ENCODE measurements at places on chromosomes 7 and 10.

DNA sequence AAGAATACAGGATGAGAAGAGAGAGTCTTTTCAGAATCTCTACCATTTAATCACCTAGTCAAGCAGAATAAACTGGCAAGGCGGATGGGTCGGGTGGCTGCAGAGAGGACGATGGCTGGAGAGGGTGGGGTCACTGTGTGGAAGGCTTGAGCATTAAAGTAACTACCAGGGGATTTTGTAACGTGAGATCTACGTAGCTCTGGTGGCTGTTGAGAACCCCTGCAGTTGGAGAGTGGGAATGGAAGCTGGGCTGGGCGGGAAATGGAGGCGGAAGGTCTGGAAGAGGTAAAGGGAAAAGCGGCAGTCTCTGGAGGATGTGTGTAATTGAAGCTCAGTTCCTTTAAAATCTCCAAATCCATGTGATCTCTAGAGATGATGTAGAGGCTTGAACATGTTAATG is 135.0 kb downstream of the GATA3 start:
- no peak for DNase-seq

DNA sequence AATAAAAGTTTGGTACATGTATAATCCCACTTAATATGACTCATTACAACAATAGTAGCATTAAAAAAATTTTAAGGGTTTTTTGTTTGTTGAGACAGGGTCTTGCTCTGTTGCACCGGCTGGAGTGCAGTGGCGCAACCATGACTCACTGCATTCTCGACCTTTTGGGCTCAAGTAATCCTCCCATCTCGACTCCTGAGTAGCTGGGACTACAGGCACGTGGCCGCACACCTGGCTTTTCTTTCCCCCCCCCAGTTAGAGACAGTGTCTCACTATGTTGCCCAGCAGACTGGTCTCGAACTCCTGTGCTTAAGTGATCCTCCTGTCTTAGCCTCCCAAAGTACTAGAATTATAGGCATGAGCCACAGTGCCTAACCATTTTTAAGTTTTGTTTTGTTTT is 40.7 kb downstream of the KMT2C start:
- peak; percentile 70 for DNase-seq

DNA sequence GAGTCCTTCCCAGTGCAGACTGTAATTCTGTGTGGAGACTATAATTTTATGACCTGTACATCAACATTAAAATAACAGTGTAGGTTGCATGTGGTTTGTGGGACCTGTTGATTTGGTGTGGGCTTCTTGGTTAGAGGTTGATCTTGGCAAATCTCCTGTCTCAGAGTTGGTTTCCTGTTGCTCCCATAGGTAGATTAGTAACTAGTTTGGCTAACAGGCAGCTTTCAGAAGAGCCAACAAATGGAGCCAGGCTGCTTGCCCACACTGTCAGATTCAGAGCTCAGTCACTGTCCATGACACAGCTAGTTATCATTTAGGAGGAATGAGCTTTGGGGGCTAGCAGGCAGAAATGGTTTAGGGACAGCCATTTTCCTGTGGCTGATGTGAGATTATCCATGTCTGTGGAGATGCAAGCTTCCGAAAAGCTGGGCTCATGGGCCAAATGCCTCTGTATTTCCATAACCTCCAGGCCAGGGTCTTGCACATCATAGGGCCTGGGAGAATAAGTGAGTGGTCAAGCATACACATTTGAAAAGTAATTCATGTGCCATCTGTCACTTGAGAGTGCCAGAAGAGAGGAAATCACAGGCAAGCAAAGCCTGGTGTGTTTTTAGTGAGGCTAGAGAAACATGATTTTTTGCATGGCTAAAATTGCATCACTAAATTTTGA is 33.4 kb downstream of the CCM2 start:
- DNase-seq = peak; percentile 38

DNA sequence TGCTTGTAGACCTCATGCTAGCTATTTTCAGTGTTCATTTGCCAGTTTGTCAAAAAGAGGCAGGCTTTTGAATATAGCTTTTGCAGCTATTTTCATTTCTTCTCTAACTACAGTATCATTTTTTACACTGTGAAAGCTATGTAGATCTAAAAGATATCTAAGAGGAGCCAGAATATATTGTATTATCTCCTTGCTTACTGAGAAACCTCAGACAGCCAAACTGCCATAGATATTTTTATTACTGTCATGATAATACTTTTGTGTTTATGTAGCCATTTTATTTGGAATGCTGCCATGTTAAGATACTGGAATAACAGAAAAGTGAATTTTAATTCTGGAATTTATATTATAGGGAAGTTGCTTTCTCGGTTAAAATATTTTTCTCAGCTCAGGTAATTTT is 37.2 kb downstream of the ANKIB1 start:
- DNase-seq = no peak

DNA sequence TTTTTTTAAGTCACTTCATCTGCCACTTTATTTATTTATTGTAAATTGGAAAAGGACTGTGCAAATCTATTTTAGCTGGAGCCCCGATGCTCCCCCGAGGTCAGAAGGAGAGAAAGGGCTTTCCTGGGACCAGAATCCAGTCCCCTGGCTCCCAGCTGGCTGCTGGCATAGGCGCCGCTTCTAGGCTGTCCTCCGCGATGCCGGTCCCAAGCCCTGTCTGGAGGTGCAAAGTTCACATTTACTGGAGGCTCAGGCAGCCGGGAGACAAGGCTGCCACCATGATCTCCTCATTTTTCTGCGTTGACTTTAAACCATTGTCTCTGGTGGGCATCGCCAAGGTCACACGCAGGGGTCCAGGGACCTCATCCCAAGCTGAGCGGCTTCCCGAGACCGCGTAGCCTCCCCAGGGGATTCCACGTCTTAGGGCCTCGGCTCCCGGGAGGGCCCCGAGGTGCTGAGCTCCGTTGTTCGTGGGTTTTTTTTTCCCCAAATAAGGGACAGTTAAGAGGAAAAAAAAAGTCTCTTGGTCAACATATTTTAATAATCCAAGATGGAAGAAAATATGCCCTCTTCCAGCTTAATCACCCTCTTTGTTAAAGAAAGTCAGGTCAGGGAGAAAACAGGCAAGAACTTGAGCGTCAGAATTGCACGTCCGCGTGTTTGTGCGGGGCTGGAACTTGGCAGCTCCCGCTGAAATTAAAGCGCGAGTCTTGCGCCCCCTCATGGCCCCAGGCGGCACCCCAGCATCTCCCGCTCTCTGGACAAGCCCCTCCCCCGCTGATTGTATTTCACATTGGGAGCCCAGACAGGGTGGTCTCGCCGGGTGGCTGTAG is 11.9 kb downstream of the RGR start:
- DNase-seq = no peak

- DNase-seq = no peak
Observed at GRCh38 chr7:55288070-55288824, 76.9 kb upstream of the LANCL2 start.

GRCh38 chr7:158759245-158759614 is 54.6 kb upstream of the NCAPG2 start:
- DNase-seq = no peak

- no peak for DNase-seq
Observed at GRCh38 chr7:104934665-104935064, 79.3 kb upstream of the KMT2E start.

GRCh38 chr7:99447943-99448342 is 9.2 kb downstream of the CPSF4 start:
- no peak for DNase-seq

GRCh38 chr10:93656155-93656554 is 43.8 kb downstream of the PDE6C start:
- DNase-seq = no peak

- no peak for DNase-seq
Observed at GRCh38 chr7:48841739-48842138, 82.6 kb upstream of the CDC14C start.

GRCh38 chr10:2529945-2530344 is 537.4 kb upstream of the PFKP start:
- no peak for DNase-seq

DNA sequence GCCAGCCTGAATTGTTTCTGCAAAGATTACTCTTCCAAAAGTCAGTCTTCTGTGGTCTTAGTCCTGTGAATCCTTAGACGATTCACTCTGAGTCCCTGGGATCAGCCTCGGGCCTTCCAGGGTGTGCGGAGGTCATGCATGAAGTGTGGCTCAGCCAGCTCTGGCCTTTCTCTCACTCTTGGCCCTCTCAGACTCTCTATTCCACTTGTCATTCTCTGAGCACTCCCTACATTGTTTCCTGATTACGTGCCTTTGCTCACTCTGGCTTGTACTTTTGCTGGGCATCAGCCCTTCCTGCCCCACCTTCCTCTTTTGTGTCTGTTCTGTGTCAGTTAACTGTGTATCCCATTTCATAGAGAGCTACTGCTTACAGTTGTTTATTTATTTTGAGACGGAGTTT is 36.0 kb downstream of the CCNY start:
- peak; percentile 90 for DNase-seq

DNA sequence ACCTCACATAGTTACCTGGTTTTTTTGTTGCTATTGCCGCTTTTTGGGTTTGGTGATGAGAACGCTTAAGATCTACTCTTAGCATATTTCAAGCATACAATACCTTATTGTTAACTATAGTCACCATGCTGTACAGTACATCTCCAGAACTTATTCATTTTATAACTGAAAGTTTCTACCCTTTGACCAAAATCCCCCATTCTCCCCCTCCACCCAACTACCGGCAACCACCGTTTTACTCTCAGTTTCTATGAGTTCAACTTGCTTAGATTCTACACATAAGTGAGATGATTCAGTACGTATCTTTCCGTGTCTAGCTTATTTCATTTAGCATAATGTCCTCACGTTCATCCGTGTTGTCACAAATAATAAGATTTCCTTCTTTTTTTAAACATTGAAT is 86.7 kb upstream of the IL6 start:
- DNase-seq = no peak

DNA sequence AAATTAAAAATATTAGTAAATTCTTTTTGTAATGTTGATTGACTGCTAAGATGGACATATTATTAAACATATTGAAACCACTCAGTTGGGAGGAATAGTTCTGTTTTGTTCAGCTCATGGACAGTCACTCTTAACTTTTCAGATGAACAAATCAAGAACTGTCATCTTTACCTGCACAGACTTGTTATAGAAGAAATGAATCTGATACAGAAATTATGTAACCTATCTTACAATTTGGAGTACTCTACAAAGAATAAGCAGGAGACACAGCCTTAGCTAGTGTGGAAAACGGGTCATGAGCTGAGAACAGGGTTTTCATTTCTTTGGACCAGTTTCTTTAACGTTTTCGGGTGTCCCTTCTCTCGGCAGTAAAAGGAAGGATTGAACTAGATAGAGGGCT is 1.2 kb upstream of the ANLN start:
- DNase-seq = peak; percentile 36

DNA sequence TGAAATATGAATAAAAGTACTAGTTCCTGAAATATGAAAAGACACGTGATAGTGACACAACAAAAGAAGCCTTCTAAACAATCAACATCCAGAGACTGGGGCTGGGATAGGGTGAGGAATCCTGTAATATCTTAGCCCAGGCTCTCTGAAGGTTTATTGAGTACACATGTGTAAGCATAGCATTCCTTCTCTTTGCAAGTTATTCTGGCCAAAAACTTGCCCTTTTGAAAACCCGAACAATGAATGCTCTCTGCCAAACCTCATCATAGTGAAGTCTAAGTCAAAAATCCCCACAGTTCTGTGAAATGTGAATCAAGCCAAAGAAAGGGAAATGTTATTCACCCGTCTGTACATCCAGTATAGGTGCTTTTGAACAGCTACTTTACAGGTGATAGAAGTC is 11.6 kb downstream of the SEMA3D start:
- DNase-seq = no peak

GRCh38 chr7:139673762-139674161 is 104.0 kb downstream of the HIPK2 start:
- DNase-seq = no peak

All from Caki2 (cell line).